ENCODE measurements at places on chromosomes 6 and 20.

- DNase-seq: no peak
Measured at GRCh38 chr20:42338294-42339201, 720.4 kb upstream of the CHD6 start.

GRCh38 chr6:8180327-8181159, 78.2 kb upstream of the EEF1E1 start:
- no peak for DNase-seq

DNA sequence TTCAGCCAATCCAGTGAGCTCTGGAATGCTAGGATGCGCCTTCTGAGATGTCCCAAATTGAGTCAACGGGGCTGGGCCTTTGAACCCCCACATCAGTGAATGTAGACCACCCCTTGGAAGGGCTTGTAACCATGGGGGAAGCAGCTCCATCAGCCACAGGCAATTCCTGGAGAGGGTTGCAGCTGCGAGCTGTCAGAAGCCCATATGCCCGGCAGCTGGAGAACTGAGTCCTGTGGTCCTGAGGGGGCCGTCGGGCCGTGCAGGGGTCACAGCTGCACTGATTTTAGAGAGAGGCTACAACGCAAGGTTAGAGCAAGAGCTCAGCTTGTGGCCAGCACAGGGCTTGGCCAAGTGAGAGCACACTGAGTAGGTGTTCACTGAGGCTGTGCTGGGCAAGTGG, 121.3 kb downstream of the TOX2 start:
- no peak for DNase-seq

- peak; percentile 85 for DNase-seq
Measured at GRCh38 chr6:32940656-32941213, at the start of gene HLA-DMB. HLA-DMB (minus strand) TSS chr6:32941028; CDS start chr6:32940807, 221 bp downstream.

DNA sequence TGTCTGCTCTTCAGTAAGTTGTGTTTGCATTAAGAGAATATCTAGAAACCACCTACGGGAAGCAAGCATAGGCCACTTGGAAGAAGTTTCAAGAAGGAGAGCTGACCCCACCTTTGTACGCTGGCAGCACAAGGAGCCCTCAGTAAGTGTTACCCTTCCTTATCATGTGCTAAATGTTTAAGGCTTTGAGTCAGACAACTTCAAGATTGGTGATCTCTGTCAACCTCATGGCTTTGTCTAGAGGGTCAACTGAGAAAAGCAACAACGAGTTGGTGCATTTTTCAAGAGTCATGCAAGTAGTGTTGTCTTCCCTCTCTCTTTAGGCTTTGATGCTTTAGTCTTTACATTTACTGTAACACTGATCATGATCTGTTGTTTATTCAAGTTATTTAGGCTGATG, 53.2 kb upstream of the SPTLC3 start:
- no peak for DNase-seq

- peak; percentile 45 for DNase-seq
Measured at GRCh38 chr6:138465007-138465645, 34.2 kb downstream of the NHSL1 start.

- DNase-seq: no peak
Measured at GRCh38 chr20:13147071-13147963, 73.8 kb upstream of the ISM1 start.

DNA sequence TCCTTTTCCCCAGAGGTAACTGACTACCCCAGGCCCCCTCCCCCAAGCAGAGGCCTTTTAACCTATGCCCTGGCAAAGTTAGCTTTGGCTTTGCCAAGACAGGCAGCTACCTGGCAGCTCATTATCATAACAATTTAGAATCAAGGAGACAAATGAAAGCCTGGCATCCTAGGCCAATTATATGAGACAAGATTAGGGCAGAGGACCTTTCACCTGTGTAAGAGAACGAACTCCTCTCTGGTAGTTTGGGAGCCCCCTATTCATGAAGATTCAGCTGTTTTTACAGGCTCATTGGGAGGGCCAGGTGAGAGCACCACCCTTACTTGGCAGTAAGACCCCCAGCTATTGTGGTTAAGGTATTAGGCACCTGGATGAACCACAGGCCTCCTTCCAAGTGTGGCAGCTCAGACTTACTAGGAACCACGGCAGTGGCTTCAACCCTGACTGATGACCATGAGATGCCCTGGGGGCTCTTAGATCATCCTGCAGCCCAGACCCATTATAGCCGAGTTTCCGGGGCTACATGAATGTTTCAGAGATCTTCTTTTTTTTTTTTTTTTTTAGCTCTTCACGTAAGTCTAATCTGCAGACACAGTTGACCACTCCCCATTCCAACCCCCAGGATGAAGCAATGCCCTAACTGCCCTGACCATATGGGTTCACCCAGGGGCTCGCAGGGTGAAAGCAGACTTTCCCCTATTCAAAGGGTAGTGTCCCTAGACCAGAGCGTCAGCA, 56.2 kb downstream of the RAB44 start:
- no peak for DNase-seq

DNA sequence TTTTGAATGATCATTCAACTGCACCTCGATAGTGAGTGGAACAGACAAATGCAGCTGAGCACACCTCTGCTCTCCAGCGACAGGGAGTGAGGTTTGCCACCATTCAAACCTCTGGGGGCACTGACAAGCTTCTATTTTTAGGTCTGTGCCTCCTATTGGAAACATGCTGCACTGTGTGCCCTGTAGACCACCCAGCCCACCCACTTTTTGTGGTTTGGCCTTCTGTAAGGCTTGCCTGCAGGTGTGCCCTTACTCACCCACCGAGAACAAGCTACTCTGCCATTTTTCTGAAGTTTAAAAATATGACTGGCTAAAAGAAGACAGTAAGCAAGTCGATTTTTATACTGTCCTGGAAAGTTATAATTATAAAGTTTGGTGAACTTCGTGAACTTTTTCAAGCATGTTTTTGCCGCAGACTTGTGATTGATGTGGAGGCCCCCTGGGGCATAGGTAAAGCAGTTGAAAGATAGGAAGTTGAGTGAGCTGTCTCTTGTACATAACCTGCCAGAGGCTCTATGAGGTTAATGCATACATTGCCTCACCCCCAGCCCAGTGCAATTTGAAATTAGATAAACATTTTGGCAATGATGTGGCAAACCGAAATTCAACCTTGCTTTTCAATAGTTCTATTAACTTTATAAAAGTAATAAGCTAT, 53.8 kb downstream of the ADGRG6 start:
- DNase-seq: no peak

DNA sequence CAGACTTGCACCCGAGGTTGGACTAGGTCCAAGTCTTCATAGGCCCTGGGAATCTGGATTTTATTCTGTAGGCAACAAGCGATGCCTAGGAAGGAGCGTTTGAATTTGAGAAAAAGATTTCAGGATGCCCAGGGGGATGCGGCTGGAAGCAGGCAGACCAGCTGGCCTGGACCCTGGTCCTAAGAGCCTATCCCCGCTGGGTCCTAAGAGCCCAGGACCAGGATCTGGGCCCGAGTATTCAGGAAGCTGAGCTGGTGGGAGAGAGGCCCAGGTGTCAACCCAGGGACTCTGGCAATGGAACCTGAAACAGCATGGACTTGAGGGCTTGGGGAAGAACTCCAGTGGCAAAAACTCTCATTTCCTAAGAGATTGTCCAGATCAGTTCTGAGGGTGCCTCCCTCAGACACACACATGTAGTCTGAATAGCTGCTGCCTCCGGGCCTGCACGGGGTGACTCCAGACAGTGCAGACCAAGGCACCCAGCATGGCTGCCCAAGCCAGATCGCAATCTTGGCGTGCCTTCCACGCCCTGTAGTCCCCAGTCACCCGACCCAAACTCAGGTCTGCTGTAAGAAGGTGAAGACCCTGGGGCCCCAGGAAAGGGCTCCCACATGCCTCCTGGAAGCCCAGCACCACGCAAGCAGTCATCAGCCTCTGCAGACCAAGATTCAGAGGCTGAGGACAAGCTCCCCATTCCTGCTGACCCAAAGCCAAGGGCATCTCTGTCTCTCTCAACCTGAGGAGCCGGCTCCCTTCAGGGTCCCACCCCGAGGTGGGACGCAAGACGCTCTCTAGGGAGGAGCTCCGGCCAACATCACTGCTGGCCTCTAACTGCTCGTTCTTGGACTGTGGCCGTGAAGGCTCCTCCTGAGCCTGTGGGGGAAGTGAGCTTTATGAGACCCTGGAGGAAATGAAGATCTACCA, 34.4 kb downstream of the RRBP1 start:
- DNase-seq: no peak

Measured in activated CD4-positive, alpha-beta T cell treated with anti-CD3 and anti-CD28 coated beads, Interleukin-2, amount 50 U/mL, for 16 hours (primary cell).